ENCODE measurements at places on chromosomes 3 and 15.

GRCh38 chr3:72127224-72127612 is 342.3 kb upstream of the PROK2 start:
- no peak for DNase-seq

GRCh38 chr3:145727476-145727875 is 433.5 kb downstream of the PLOD2 start:
- no peak for DNase-seq

DNA sequence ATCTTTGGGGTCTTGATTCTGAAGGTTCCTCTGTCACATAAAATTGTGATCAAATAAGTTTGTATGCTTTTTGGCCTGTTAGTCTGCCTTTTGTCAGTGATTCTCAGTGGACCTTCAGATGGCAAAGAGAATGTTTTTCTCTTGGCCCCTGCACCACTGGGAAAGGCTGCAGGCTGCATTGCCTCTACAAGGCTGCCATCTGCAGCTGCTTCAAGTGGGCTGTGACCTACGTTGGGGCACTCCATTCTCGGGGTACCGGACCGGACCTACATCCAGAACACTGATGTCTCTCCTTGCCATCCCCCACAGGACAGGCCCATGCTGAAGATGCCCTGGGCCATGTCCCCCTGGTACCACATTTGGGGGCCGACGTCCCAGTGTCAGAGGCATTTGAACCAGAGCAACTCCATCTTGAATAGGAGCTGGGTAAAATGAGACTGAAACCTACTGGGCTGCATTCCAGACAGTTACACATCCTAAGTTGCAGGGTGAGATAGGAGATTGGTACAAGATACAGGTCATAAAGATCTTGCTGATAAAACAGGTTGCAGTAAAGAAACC is 37.5 kb upstream of the MFGE8 start:
- DNase-seq = no peak

DNA sequence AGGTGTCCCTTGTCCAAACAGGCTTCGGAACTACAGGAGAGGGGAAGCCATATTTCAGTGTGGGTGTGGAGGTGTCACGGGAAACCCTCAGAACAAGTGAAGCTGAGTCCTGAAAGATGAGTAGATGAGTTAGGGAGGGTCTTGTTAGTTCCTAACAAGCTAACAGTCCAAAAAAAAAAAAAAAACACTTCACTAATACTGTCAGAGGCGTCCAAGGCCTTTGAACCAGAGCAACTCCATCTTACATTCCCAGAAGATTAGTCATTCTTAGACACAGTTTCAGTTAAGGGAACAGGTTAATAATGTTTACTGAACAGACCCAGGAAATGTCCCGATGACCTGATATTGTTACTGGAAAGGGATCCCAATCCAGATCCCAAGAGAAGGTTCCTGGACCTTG is 7.0 kb upstream of the ATP8B4 start:
- DNase-seq = no peak

- DNase-seq = no peak
These were observed 33.7 kb downstream of the SLC2A2 start for GRCh38 chr3:170992854-170993253.

- DNase-seq = no peak
These were observed 19.1 kb upstream of the MCTP2 start for GRCh38 chr15:94212291-94212690.
